Memory B cell (primary cell): ENCODE measurements at places on chromosomes 5 and 9.

DNA sequence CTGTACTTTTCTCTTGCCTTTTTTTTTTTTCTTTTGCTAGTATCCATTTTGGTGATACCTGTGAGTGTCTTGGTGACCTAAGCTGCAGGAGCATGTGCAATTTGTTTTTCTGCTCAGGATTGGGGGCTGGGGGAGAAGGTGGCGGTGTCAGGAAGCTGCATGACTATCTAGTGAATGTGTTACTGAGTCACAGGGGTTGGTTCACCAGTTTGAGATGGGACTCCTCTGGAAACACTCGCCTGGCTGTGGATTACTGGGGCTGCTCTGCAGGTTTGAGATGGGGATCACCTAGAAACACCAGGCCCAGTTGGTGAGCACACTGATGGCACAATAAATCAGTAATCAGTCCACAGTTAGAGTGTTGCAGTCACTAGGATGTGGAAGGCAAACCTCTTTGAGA is 447.9 kb downstream of the SPATA31D1 start:
- DNase-seq, result no peak

DNA sequence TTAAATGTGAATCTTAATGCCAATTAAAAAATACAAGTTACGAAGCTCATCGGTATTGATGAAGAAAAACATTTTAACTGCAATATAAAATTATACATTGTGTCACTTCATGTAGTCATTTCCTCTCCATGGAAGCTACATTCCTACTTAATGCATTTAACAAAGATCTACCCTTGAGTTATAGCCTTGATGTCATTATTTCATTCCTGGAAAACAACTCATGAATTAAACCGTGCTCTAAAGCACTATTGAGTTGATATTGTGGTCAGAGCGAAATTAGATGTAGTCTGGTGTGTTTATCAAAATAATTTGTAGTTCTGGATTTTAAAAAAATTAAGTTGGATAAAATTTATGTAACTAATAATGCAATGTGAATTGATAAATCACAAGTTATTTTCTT is 11.1 kb downstream of the C5orf47 start:
- DNase-seq, result no peak

- no peak for DNase-seq
Measured at GRCh38 chr9:6942406-6942805, 184.6 kb downstream of the KDM4C start.

DNA sequence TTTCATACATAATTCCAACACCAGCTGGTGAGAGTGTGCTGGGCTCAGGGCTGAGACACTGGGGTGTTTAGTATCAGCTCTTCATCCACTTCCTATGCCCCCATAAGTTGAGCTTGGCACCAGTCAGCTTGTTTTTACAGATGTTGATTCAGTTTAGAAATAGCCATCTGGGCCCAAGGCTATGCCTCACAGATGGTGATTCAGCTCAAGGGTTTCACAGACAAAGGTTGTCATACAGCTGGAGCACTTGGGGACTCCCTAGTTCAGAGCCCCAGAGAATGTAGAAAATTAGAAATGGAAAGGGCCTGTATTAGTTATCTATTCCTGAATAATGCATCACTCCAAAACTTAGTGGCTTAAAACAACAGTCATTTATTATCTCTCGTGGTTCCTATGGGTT is 10.3 kb upstream of the CRHBP start:
- DNase-seq, result no peak

DNA sequence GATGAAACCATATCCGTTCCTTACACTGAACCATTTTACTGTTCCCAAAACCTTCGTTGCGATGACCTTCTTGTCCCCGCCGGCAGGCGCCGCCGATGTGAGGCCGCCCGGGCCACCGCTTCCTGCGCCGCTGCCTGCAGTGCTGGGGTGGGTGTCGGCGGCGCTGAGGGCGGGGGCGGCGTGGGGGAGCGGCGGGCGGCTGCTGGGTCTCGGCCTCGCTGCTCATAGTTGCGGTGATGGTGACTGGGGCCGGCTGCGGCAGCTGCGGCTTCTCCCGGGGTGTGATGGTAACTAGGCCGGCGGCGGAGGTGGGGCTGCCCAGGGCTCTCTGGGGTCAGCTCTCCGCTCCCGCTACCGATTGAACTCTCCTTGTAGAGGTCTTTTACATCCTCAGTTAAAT is 14.1 kb upstream of the OR2S2 start:
- DNase-seq, result no peak

DNA sequence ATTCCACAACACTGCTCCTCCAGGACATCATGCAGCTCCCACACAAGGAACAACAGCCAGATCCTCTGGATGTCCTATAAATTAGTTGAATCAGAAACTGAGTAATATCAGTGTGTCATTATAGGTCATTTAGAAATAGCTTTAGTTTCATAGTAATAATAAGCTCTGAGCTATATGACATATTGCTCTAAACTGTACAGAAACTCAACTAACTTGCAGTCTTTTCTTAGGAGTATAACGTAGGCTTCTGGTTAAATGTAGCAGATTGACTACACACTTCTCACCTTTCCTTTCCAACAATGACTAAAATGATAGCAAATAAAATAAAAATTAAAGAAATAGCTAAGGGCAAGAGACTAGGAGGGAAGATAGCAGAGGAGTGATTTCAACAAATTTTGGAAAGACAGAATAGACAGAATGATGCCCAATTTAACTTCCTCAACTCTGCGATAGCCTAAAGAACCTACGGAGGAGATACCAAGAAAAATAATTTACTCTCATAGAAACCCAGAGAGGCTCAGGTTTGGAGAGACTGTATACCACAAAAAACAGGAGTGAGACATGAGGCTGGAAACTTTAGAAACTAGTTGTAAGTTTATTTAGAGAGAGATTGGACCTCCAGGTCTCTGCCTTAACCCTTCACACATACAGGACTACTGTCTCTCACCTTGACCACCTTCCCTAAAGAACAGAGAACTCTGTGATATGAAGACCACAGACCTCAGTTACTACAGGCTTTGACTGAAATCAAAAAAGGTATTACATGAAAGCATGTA is 193.7 kb downstream of the TSSK1B start:
- DNase-seq, result no peak

DNA sequence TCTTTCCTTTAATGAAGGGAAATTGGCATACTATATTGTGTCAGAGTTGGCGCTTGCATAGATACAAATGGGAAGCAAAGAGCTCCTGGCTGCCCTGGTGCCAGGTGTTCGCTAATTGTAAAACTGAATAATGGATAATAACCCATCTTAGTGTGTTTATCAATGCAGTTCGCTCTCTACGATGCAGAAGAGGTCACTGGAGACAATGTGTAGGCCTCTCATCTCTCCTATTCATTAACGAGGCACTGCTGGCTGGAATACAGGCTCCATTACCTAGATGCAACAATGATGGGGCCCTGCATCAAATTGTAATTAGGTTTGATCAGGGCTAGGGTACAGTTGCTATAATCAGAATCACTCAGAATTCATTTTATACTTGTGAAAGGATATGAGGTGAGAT is 171.0 kb downstream of the RMI1 start:
- DNase-seq, result no peak

DNA sequence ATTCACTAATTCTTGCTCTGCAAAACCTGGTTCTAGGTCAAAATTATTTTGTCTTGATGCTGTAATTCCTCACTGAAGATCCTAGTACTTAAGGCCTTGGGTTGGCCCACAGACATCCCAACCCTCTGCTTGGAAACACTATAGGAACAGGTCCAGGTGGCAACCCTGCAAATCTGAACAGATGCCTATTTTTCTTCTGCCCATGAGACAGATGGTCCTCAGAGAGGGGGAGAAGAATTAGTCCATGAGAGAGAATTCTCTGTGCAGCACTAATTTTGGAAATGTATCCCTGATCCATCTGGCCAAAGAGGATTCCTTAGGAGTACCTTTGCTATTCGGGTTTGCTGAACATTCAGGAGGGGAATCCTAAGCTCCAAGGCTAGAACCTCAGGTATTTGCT is 156.3 kb downstream of the ELAVL2 start:
- no peak for DNase-seq

GRCh38 chr5:157554179-157555036 is 21.2 kb downstream of the ADAM19 start:
- no peak for DNase-seq

GRCh38 chr9:130689937-130690700 is 3.5 kb upstream of the EXOSC2 start:
- no peak for DNase-seq

GRCh38 chr9:130874783-130875182 is 21.8 kb downstream of the QRFP start:
- no peak for DNase-seq

DNA sequence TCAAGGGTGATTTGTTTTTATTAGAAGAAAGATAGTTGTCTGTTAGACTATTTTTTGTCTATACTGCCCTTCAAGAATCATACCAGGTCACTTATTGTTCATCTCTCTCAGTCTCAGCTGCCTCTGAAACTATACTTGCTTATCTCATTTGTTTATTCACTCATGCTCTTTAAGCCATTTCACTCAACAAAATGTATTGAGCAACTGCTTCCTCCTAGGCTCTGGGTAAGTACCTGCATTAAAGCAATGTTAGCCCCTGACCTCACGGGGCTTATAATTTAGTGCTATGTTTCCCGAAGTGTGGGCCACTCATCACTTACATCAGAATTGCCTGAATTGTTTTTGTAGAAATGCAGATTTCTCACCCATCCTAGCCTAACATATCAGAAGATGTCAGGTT is 100.9 kb downstream of the DPYSL3 start:
- no peak for DNase-seq

GRCh38 chr5:120640778-120641177 is 176.7 kb downstream of the PRR16 start:
- no peak for DNase-seq

DNA sequence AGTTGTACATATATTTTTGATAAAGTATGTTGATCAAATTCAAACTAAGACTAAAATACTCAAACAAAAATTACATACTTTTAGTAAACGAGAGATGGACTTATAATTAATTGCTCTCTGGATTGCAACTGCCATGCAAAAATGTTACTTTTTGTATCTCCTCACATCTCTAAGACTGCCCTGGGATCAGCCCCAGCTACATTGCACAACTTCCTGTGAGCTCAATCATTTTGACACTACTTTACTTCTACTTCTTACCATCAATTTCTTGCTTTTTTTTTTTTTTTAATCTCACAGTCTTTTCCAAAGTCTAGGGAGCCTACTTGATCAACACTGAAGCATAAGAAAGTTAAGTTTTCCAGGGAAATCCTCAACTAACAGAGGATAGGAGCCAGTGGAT is 506.0 kb upstream of the CDH10 start:
- DNase-seq, result no peak

- no peak for DNase-seq
Measured at GRCh38 chr9:95496687-95497086, 20.1 kb downstream of the PTCH1 start.

- DNase-seq, result no peak
Measured at GRCh38 chr5:34674187-34674586, 18.1 kb downstream of the RAI14 start.

DNA sequence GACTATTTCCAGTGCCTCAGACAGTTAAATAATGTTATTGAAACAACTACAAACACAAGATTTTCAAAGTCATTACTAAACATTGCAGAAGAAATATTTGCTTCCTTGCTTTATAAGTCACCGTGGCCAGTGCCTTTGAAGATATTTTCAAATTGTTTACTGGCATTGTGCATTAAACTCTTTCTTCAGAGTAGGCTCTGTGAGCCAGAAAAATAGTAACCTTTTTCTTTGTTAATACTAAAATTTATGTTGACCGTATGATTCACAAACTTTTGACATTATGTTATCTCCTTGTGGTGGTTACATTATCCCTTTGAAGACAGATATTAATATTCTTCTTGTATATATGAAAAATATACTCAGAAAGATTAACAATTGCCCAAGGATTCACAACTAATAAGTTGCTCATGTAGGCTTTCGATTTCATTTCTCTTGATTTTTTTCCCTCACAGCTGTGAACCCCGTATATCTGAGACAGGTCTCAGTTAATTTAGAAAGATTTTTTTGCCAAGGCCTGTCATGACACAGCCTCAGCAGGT is 140.1 kb downstream of the NR3C1 start:
- no peak for DNase-seq

DNA sequence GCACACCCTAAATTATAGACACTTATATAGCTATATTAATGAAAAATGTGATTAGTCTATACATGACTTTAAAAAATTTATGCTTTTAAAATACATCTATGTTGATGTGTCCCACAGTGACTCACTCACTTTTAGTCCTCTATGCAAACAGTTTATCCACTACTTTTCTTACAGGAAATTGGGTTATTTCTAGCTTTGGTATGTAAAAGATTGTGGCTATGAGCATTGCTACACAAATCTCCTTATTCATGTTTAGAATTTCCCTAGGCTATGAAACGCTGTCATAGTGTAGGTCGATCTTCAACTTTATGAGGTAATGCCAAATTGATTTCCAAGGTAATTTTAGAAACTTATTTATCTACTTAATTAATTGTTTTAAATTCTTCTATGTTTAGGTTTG is 687.4 kb downstream of the PRR16 start:
- DNase-seq, result no peak

GRCh38 chr9:96122751-96123150 is 179.2 kb downstream of the HSD17B3 start:
- no peak for DNase-seq

- DNase-seq, result no peak
Measured at GRCh38 chr5:163362840-163363371, 74.5 kb upstream of the CCNG1 start.

GRCh38 chr5:143016777-143017516 is 246.8 kb downstream of the ARHGAP26 start:
- no peak for DNase-seq

GRCh38 chr5:77285251-77285841 is 74.9 kb downstream of the PDE8B start:
- no peak for DNase-seq

DNA sequence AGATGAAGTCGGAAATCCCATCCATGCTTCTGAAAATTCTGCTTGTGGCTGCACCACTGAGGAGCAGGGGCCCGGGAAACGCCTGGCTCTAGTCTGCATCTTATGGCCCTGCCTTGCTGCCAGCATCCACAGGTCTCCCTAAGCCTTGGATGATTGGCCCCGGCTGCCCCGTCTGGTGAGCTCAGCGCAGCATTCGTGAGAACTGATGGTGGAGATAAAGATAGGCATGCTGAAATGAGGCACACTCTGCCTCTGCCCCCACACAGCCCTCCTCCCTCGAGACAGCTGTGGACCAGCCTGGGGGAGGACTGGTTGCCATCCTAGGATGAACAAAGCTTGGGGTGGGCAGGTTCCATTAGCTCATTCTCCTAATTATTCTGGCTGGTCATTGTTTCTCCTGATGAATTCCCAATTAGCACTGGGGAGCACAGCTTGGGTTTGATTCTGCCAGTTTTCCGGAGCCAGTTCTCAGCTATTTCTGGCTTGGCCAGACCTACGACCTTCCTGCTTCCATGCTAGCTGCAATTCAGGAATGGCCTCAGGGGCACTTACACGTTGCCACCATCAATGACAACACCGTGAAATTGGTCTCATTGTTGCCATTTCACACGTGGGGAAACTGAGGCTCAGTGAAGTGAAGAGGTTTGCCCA is 62.8 kb upstream of the CPEB4 start:
- no peak for DNase-seq

GRCh38 chr5:96157077-96157780 is 195.6 kb upstream of the ELL2 start:
- no peak for DNase-seq
